ENCODE measurements at places on chromosomes 4 and X.

DNA sequence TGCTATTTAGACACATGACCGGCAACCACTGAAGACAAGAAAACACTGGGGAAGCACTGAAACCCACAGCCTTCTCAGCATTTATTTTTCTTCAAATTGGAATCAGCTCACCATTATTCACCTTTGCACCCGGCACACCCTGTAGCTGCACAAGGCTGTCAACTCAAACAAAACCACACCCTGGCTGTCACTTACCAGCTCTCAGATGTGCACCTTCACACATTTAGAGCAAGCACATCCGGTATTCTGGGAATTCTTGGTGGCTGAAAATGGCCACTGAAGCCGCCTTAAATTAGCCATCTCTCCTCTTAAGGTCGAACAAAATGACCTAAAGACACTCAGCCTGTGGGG, 5.9 kb downstream of the ZFYVE28 start:
- peak; percentile 71 for DNase-seq

- no peak for DNase-seq
Observed at GRCh38 chr4:80295336-80295735, 28.9 kb downstream of the FGF5 start.

- no peak for DNase-seq
Observed at GRCh38 chr4:139210486-139210885, 33.5 kb upstream of the ELF2 start.

GRCh38 chr4:118905566-118905965, 16.9 kb downstream of the SYNPO2 start:
- no peak for DNase-seq

DNA sequence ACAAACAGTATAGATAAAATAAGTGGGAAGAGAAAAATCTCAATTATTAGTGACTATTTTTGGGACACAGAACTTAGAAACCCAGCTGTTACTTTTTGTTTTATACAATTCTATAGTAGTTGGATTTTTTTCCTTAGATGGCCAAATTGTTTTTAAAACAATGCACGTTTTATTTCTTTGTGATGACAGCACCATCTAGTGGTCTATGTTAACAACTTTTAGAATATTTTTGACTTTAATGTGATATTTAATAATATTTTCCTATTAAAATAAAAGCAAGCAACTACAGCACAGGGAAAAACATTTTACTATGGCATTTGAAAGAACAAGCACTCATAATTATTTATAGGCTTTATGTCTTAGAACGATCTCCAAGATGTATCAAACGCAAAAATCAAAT, 5.6 kb upstream of the SMIM31 start:
- DNase-seq = no peak

DNA sequence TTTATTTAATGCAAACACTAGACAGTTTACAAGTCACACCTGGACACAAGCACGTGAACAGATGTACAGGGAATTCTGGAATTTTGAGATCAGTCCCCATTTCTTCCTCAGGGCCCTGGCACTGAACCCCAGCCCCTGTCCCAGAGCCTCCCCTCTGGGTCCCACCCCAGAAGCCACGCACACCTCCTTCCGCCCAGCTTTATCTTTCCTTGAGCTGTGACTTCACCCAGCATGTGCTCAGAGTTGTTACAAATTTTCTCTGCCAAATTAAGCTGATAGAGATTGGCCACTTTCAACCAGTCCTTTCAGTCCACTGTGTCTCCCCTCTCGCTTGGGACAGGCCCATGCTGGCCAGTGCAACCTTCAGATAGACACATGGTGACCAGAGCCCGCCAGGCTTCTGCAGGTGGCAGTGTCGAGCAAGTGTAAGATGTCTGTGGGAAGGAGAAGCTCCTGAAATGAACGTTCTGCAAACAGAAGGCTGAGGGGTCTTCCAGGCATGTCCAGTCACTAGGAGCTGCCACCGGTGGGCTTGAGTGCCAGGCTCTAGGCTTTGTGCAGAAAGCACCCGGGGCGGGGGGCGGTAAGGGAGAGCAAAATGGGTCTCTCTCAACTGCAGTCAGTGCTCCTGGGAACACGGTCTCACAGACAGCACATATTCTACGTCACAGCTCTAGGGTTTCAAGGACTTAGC, 73.3 kb downstream of the MTMR1 start:
- no peak for DNase-seq

DNA sequence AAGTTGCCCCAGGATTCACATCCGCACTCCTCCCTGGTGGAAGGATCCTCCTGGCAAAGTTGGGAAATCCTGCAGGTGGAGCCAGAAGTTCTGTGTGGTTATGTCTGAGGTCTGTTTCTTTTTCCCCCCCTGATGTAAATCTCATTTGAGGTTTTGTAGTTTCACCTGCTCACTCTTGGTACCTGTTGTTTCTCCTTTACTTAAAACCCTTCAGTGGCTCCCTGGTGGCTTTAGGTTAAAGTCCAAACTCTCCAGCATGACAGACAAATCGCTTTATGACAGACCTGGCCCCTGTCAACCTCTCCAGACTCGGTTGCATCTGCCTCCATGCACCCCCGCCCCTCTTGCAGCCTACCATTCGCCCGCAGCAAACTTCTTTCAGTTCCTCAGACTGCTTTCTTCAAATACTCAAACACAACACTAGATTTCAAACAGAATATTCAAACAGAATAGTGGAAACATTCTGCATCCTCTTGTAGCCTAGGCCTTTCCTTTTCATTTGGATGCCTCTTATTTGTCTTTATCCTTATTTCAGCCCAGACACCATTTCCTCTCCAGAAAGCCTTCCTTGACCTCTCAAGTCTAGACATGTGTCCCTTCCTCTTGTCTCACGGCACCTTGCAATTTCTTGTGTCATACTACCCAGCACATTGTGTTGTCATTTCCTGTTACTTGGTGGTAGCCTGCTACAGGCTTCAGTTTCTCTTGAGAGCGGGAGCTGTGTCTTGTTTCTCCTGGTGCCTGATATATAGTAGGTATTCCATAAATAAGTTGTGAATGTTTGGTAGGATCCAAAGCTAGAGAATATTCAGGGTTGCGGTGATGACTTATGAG, 24.8 kb downstream of the IL13RA1 start:
- no peak for DNase-seq

- no peak for DNase-seq
Observed at GRCh38 chrX:47030339-47030738, 47.9 kb upstream of the RGN start.
